Renal cortical epithelial cell (primary cell): ENCODE measurements at places on chromosomes 11 and 22. TPM values are rescaled to one million over a fixed set of nuclear protein-coding genes. Genes with fewer than 3 reads are reported as not detected.
A peak's percentile ranks its signal among the peaks of the same experiment; 100 is the strongest.

- peak; percentile 32 for DNase-seq
Observed at GRCh38 chr11:110434952-110435779, 5.4 kb downstream of the FDX1 start.

- DNase-seq, result no peak
Observed at GRCh38 chr11:67283481-67283963, 5.6 kb upstream of the ANKRD13D start.

GRCh38 chr22:44109416-44109815 lies 71.3 kb upstream of the PARVG start:
- no peak for DNase-seq

DNA sequence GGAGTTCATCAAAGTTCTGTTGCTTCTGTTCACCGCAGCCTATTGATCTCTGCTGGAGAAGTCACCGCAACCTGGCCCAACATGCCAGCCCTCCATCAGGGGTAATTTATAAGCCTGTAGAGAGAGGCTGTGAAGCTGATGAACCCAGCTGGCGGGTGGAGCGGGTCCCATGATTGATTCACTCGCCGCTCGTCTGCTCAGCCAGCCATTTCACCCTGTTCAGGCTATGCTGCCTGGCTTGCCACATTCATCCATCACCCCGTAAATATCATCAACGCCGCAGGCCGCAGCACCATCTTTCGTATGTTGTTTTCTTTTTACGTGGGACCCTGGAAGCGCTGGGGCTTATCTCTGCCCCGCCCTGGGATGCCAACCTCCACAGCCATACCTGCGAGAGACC lies 116.7 kb upstream of the OPCML start:
- DNase-seq, result no peak

GRCh38 chr11:3090096-3090901 lies 33.1 kb upstream of the CARS1 start:
- no peak for DNase-seq

GRCh38 chr22:42780070-42780540 lies 59.4 kb upstream of the A4GALT start:
- peak; percentile 96 for DNase-seq

GRCh38 chr11:72975778-72976521 lies 161.7 kb downstream of the ATG16L2 start:
- DNase-seq, result peak; percentile 64

- no peak for DNase-seq
Observed at GRCh38 chr11:29124470-29124869, 892.4 kb downstream of the KCNA4 start.

DNA sequence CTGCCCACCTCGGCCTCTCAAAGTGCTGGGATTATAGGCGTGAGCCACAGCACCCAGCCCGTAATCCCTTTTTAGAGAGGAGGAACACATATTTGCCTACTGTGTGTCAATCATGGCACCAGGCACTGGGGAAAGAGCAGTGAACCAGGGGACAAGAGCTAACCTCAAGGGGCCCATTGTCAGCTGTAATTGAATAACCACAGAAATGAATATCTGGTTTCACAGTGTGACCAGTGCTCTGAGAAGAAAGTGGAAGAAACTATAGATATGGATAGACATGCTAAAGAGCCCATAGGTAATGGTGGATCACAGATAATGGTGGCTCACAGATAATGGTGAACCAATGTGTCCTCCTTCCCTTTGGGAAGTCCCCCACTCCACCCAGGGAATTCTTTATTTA lies 8.6 kb upstream of the KCTD14 start:
- DNase-seq, result no peak

GRCh38 chr11:64531906-64532312 lies 59.1 kb upstream of the SLC22A12 start:
- no peak for DNase-seq

- DNase-seq, result no peak
Observed at GRCh38 chr22:31431950-31432349, 32.5 kb downstream of the DRG1 start.

- DNase-seq, result no peak
Observed at GRCh38 chr11:101003468-101003867, 126.1 kb downstream of the PGR start.

DNA sequence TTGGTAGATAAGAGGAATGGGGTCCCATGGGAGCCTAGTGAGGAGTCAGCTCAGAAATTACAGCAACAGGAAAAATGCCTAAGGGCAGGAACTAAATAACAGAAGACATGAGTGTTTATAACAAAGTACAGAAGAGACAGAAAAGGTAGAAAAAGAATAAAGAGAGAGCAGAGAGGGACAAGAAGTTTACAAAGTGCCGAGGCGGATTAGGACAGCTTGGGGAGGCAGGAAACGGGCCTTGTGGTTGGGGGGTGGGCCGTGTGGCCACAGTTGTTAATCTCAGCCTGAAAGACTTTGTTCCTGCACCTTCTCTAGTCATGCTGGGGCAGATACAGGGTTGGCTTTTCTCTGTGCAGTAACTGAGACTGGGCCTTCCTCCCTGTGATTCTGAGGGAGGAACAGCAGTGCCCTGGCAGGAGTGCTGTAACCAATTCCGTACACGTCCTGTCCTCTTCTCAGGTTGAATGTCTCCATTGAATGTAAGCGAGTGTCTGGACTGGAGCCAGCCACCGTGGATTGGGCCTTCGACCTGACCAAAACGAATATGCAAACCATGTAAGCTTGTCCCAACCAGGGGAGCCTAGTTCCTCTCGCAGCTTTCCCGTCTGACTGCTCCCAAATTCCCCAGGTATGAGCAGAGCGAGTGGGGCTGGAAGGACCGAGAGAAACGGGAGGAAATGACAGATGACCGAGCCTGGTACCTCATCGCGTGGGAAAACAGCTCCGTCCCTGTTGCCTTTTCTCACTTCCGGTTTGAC lies 13.2 kb downstream of the NAA40 start:
- no peak for DNase-seq

DNA sequence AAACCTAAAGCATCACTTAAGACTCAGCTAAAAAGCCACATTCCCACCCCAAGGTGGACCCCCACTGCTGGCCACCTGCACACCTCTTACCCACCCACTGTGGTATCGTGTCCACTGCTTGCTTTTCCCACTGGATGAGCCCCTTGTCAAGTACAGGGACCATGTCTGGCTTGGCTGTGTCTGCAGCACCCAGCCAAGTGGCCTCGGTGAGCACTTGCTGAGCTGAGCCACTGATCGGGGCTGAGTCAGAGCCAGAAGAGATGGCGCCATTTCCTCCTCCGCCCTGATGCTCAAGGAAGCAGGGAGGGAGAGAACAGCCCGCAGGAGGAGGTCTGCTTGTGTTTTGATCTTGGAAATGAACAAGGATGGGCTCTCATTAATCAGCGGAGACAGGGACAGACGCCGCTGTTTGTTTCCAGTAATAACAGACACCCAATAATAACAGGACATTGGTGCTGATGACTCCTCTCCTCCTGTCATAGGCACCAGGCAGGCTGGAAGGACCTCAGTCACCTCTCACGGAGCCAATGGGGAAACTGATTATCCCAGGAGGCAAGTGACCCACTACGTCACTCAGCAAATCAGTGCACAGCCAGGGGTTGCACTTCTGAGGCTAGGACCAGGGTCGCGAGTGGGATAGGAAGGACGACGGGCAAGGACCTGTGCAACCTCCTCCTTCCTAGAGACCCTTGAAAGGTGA lies 85.2 kb upstream of the RTL6 start:
- DNase-seq, result no peak

DNA sequence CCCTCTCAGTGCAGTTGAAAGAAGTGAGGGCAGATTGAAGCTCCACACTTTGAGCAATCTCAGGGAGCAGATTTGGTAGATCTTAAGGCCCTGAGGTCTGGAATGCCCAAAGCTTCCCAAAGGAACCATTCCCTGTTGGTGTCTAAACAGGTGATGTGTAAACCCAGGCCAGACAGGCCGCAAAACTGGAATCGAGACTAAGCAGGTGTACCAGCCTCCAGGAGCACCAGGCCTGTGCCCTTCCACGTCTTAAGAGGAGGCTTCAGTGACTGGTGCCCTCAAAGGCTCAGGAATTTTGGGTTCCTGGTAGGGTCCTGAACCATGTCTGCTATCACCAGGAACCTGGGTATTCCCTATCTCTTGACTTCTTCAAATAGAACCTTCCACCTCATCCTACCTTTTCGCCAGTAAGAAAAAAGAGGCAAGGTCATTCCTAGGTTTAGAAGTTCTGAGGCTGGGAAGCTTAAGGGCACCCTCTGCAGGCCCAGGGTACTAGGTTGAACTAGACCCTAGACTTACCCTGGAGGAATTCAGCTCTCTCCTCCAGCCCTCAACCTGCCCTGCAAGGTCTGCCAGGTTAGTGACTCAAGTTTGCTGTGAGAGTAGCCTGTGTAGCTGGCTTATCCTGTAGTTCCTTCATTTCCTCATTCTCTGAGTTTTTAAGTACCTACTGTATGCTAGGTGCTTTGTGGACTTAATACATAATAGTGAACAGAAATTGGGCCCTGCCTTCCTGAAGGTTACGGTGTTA lies 100.0 kb upstream of the NNMT start:
- DNase-seq, result peak; percentile 87

- no peak for DNase-seq
Observed at GRCh38 chr22:25060522-25061071, 108.1 kb downstream of the KIAA1671 start.

- peak; percentile 70 for DNase-seq
Observed at GRCh38 chr22:38034278-38034882, 22.8 kb upstream of the PICK1 start.

DNA sequence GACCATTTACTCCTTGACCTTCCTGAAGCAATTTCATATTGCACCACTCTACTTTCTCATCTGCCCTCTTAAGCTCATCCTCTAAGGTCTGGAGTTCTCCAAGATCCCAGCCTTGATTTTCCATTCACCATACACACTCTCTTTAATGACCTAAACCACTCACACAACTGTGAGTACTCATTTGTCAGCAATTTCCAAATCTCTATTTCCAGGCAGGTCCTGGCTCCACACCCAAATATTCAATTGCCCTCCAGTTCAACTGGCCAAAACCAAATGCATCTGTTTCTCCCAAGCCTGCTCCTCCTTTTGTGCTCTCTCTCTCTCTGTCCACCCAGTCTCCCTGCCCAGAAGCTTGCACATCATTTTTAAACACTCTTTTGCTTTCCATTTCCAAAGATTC lies 39.6 kb downstream of the NEU3 start:
- no peak for DNase-seq

DNA sequence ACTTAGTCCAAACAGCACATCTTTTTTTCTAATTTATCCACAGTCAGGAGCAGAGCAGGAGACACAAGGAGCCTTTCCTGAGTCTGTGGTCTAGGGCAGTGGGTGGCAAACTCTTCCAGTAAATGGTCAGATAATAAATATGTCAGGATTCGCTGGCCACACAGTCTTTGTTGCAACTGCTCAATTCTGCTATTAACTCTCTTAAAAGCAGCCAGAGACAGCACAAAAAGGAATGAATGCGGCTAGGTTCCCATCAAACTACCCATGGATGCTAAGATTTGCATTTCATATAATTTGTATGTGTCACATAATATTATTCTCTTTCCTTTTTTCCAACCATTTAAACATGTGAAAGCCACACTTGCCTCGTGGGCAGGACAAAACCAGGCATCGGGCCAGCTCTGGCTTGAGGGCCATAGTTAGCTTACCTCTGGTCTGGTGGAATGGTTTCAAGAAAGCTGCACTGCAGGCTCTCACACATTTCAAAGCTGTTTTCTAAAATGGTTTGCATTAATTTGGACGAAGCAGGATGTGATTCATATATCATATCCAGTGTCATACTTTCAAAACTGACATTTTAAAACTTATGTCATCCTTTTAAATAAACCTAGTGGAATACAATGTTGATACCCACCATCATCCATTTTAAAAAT lies 64.7 kb upstream of the CD5 start:
- no peak for DNase-seq

DNA sequence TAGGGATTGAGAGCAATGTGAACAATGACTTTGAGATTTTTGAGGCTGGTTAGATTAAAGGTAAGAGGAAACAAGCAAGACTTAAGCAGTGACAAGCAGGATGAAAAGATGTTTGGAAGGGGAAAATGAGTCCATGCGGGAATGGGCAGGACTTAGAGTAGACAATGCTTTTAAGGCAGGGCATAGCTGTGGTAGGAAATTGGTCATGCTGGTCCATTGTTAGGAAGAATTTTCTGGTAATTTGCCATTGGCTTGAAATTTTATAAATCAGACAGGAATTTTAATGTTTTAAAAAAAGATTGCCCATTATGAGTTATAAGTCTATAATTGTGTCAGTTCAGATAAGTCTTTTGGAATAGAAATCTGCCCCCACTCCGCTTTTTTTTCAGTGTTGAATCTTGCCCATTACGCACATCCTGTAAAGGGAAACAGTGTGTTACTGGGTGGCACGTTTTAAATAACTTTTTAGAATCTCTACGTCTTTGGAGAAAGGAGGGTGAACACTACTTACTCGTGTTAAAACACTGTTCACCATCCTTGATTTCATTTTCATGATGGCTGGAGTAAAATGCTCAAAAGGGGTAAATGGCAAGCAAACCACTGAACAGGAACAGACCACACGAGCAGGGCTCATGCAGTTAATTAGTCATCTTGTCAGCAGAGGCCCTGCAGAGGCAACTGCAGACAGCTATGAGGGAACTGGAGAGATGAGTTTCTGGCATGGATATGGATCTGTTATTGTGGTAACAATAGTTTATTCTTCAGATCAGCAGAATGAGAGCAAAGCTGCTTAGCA lies 25.0 kb downstream of the SWAP70 start:
- peak; percentile 84 for DNase-seq

DNA sequence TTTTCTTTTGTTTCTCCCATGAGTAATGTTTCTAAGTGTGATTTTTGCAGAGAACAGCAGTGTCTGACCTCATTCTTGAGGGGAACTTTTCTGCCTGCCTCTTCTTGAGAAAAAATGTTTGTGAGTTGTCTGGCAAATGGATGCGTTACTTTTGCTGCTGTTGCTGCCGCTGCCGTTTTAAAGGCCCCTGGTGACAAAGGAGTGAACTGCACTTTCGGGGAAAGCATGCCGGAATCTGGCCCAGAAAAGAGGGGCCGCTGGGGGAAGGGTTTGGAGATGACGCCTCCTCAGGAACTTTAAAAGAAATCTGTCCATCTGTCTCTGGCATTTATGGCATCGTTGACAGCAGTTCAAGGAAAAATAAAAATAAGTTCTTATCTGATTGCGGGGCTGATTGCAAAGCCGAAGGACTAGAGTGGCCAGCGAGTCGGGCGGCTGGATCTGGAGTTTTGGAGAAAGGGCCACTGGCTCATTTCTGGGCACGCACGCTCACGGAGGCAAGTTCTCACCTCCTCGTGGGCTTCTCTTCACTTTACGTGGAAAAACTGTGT lies 16.5 kb downstream of the ZBTB16 start:
- peak; percentile 33 for DNase-seq

Gene OTOG
- total RNA-seq, result not detected in 2 replicates

Gene TAF6L
- total RNA-seq, result 15.1 and 20.7 TPM in 2 replicates

Gene CALCA
- total RNA-seq, result not detected in 2 replicates

Gene XKR3
- total RNA-seq, result 0.15 TPM in 1 of 2 replicates, not detected in the other

Gene HBE1
- total RNA-seq, result not detected in 2 replicates

Gene PKP3
- total RNA-seq, result 1.7 and 13.7 TPM in 2 replicates

Gene SPDYC
- not detected in 2 replicates for total RNA-seq

Gene SMTNL1
- total RNA-seq, result not detected in 2 replicates

Gene CEP126
- total RNA-seq, result 0.52 and 3.8 TPM in 2 replicates

Gene F2
- 1.1 TPM in 1 of 2 replicates, not detected in the other for total RNA-seq

Gene RFPL3
- total RNA-seq, result not detected in 2 replicates

Gene IFITM10
- 0.80 TPM in 1 of 2 replicates, not detected in the other for total RNA-seq

Gene KDM4E
- not detected in 2 replicates for total RNA-seq
